ENCODE measurements at places on chromosomes 2 and 18. TPM values are rescaled to one million over a fixed set of nuclear protein-coding genes. Genes with fewer than 3 reads are reported as not detected.

The LMAN1 gene
- 53.6 TPM for total RNA-seq

The CD226 gene
- 0.92 TPM for total RNA-seq

The KCNG2 gene
- not detected for total RNA-seq

GRCh38 chr2:67394734-67395133, 2.4 kb upstream of the ETAA1 start:
- DNase-seq: no peak

DNA sequence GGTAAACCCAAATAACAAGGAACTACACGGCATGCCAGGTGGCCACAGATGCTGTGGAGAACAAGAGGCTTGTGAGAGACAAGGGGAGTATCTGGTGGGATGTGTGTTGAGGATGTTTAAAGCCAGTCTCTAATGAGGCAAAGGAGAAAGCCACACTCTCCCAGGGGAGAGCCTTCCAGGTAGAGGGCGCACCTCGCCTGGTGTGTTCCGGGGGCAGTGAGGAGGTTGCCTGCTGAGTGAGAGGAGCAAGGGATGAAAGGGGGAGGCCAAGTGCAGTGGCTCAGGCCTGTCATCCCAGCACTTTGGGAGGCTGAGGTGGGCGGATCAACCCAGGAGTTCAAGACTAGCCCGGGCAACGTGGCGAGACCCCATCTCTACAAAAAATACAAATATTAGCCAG, 16.2 kb downstream of the SAG start:
- no peak for DNase-seq

- DNase-seq: no peak
These were observed 172.3 kb downstream of the ALK start for GRCh38 chr2:29749041-29749440.

- DNase-seq: no peak
These were observed 694 bp downstream of the THSD7B start for GRCh38 chr2:136766073-136766404.

DNA sequence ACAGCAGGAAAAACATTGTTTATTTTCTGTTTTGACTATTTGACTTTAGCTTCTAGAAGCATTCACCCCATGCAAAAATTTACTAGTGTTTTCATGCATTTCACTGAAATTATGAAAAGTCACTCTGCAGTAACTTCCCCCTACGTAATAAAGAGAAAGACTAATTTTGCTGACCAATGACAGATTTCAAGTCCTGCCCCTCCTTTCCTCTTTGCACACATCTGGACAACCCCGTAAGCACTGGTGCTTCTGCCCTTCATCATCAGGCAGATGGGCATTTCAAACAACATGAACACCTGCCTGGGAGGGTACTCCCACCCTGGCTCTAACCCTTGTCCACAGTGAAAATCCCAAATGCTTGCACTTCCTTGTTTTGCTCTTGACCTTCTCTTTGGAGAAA, 815.0 kb upstream of the ID2 start:
- DNase-seq: no peak

GRCh38 chr18:29882620-29883019, 1159.9 kb downstream of the DSC3 start:
- DNase-seq: no peak

Data from left ventricle myocardium superior (tissue), 1 donor.